ENCODE measurements at places on chromosomes 7 and 10.

DNA sequence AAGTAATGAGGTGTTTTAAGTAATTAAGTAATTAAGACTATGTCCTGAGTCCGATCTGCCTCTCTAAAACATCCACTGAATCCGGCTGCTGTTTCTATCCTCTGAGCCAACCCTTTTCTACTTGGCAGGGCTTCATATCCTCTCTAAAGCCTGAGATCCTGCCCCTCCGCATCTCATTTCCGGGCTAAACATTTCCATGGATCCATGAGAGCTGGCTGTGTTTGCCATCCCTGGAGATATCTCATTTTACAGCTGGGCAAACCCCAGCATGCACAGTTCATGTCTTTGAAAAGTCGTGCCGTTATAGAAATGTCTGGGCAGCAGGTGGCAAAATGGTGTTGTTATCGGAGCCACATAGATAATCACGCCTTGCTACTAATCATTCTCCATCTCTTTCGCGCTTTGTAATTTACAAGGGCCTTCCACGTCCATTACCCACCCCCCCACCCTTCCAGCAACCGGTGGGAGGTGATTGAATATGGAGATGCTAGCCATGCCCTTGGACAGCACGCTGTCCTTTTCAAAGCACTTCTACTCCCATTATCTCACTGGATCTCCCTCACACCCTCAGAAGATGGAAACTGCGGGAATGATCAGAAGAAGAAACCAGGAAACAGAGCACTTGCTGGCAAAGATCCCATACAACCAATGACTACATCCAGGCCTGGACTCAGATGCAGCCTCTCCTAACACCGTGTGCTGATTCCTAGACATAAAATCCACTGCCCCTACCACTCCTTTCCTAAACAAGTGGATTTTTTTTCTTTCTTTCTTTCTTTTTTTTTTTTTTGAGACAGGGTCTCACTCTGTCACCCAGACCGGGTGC lies 1189.2 kb downstream of the TYW1 start:
- no peak for DNase-seq

- no peak for DNase-seq
These were observed 163.6 kb downstream of the DOCK4 start for GRCh38 chr7:112042631-112043030.

DNA sequence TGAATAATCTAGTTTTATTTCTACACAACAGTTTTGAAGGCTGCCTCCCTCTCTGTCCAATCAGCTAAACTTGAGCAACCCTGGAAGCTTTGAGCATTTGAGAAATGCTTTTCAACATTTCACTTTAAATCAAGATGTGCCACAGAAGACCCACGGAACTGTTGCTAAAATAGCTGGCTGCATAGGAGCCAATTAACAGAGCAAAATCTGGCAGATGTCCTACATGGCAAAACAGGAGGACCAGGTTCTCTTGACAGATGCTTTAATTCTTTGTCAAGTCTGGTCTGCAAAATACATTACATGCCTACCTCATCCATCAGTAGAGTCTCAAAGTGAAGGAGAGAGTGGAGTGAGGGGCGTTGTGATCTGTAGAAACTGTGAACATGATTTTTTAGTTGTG lies 185.9 kb downstream of the DPY19L1 start:
- no peak for DNase-seq

- no peak for DNase-seq
These were observed 51.5 kb downstream of the EGFR start for GRCh38 chr7:55070271-55070743.

DNA sequence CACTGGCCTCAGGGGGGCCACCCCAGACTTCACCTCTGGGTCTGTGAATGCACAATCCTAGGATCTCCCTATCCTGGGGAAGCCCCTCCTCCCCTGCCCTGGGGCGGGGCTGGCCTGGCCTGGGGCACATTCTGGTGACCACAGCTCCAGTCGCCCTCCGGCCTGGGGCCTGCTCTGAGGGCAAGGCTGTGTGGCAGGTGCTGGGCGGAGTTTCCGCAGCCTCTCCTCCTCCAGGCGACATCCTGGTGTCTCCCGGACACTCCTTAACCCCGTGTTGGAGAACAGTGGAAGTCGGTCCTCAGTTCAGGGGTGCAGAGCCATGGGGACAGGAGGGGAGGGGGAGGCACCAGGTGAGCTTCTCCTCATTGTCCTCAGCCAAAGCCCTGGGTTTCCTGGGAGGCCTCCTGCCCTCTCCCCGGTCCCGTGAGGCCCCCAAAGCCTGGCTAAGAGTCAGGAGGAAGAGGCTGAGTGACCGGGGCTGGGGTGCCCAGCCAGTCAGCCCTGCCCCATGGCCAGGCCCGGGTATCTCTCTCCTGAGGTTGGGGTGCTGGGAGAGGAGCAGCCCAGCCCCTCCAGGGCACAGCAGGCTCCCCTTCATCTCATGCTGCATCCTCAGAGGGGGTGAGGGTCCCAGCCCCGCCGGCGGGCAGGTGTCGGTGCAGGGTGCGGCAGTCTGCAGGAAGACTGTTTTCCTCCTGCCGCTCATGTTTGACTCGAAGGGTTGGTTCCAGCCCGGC lies 22.6 kb downstream of the UNCX start:
- DNase-seq: no peak

DNA sequence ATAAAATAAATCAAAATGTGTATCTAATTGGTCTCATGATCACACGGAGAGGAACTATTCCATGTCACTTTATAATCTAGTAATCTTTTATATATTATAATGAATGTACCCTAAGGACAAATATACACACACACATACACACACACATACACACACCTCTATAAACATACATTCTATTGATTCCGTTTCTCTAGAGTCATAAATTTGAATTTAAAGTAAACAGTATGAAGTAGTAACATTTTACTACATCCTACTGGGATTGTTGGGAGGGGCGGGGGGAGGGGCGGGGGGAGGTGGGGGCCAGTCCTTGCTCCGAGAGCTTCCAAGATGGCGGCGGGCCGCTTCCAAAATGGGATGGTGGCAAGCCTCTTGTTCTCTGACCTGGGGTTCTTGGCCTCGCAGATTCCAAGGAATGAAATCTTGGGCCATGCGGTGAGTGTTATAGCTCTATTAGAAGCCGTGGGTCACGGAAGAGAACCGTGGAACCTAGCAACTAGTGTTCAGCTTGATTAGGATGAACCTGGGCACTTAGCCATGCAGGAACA lies 143.2 kb downstream of the REEP3 start:
- DNase-seq: no peak

- no peak for DNase-seq
These were observed 58.1 kb downstream of the INSIG1 start for GRCh38 chr7:155355745-155356144.

GRCh38 chr10:31121757-31122577 lies 90.3 kb upstream of the ZNF438 start:
- no peak for DNase-seq

DNA sequence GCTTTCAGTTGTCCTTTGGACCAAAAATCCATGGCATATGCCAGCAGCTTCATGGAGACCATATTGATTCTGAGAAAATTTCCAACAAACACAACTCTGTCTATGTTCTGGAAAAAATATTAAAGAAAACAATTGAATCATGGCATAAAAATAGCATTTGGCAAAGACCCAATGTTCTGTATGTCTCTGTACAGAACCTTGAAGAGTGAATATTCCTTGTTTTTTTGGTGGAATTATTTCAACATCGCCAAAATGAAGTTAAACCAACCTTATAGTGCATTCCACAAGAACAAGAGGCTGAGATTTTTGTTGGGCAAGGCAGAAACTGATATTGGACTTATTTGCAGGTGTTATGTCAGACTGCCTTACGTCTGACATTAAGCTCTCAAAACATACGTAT lies 53.3 kb upstream of the SLC16A12 start:
- DNase-seq: no peak

DNA sequence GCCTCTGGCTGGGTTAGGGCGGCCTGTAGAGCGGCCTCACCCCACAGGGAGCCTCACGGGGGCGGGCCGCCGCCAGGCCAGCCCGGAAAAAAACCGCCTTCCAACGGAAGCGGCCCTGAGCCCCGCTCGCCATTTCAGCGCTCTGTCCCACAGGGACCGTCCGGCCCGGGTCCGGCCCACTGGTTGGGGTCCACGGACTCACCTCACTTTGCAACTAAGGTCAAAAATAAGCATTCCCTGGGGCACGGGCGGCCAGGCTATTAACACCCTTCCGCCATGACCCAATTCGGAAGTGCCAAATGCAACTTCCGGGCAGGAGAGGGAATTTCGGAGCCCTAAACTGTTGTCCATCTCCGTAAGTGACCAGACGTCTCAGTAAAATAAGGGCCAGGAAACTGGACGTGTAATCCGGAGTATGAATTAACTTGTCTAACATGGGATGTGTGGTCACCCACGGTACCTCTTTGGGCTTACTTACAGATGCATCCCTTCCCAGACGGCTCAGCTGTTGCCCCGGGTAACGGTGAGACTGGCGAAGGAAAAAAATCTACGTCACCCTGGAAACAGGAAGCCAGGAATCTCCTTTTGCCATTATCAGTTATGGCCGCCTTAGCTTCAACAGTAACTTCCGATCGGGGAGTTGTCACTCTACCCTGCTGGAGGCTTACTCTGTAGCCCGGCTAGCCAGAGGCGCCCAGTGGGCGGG lies at the start of gene BBIP1:
Gene BBIP1 (minus strand): TSS at position 538 of the 706 bp plus-strand sequence. CDS start 1,023 bp downstream, outside the sequence.
- no peak for DNase-seq
